Left ventricle myocardium superior (tissue), 1 donor: ENCODE measurements at places on chromosomes 13 and 19. TPM values are rescaled to one million over a fixed set of nuclear protein-coding genes. Genes with fewer than 3 reads are reported as not detected.

GRCh38 chr19:51140441-51140840 is 1.7 kb upstream of the SIGLEC7 start:
- DNase-seq: no peak

- no peak for DNase-seq
Measured at GRCh38 chr13:49938921-49939320, 2.8 kb upstream of the SPRYD7 start.

- DNase-seq: peak; percentile 40
Measured at GRCh38 chr13:97574926-97575325, 141.0 kb downstream of the RAP2A start.

- no peak for DNase-seq
Measured at GRCh38 chr19:3556423-3556977, 886 bp downstream of the MFSD12 start.

DNA sequence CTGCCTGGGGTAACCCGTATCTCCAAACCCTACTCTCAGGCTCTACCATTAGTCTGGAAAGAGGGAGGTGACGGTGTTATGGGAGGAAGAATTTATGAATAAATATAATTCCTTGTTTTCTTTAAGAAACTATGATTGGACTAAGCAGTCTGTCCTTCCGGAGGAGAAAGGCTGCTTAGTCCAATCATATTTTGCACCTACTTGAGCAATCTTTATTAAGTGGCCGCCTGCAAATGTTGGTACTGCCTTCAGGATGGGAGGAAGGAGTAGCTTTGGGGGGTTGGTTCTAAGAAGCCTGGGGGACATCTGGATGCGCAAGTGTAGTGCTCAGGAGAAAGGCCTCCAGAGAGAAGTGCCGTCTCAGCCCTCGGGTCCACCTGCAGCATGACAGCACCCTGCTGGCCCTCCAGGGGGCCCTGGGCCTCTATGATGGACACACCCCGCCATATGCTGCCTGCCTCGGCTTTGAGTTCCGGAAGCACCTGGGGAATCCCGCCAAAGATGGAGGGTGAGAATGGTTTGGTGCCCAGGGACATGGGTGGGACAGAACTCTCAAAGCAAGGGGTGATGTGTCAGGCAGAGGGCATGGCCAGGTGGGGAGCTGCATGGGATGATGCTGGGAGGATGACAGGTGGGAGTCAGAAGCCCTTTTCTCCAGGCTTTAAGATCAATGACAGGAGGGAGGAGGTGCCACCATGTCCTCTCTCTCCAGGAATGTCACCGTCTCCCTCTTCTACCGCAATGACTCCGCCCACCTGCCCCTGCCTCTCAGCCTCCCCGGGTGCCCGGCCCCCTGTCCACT is 4.1 kb downstream of the ACP4 start:
- no peak for DNase-seq

DNA sequence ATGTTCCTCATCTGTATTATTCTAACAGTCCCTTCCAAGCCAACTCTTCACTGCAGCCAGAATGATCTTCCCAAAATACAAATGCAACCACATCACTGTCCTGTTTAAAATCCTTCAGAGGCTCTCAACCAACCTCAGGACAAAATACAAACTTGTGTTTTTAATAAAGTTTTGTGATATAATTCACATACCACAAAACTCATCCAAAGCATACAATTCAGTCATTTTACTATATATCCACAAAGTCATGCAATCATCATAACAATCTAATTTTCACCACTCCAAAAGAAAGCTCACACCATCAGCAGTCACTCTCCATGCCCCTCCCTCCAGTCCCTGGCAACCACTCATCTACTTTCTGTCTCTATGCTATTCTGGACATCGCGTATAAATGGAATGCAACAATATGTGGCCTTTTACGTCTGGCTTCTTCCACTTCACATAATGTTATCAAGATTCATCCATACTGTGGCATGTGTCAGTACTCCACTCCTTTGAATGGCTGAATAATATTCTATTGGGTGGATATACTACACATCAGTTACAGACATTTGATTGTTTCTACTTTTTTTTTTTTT is 81.7 kb upstream of the DOCK9 start:
- no peak for DNase-seq

GRCh38 chr19:42143341-42144234 is 11.3 kb upstream of the POU2F2 start:
- no peak for DNase-seq

DNA sequence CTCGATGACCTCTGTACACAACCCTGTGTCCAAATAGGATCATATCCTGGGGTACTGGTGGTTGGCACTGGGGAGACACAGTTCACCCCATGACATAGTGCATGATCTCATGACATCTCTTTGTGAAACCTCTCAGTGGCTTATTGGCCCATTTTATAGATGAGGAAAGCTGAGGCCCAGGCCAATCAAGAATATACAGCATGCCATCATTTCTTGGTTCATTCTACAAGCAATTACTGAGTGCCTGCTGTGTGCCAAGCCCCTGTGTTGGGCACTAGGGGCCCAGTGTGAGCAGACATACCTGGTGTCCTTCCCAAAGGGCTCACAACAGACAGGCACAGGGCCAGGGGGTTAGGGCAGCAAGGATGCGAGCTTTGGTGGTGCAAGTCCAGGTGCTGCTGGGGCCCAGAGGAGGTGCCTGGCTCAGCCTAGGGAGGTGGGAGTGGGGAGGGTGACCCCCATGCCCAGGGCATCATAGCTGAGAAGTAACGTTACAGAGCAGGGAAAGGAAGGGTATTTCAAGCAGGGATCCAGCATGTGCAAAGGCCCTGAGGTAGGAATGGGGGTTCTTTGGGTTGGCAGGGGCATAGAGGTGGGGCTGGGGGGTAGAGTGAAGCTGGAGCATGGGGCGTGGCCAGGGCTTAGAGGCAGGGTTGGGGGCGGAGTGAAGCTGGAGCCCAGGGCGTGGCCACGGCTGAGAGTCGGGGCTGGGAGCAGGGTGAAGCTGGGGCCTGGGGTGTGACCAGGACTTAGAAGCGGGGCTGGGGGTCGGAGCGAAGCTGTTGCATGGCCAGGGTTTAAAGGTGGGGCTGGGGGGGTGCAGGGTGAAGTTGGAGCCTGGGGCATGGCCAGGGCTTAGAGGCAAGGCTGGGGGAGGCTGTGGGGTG is 20.7 kb downstream of the COLGALT1 start:
- DNase-seq: no peak

DNA sequence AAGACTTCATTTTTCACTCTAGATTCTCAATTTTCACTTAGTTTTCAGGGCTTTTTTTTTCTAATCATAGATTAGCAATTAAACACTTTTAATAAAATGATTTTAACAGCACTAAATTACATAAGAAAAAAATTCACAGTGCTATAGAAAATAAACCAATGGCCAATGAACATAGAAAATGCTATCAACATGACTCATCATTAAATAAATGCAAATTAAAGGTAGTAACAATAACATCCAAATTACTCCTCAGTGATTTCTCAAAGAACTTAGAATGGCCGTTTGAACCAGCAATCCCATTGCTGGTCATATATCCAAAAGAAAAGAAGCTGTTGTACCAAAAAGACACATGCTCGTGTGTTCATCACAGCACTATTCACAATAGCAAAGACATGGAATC is 1058.9 kb downstream of the UQCRFS1 start:
- DNase-seq: no peak

DNA sequence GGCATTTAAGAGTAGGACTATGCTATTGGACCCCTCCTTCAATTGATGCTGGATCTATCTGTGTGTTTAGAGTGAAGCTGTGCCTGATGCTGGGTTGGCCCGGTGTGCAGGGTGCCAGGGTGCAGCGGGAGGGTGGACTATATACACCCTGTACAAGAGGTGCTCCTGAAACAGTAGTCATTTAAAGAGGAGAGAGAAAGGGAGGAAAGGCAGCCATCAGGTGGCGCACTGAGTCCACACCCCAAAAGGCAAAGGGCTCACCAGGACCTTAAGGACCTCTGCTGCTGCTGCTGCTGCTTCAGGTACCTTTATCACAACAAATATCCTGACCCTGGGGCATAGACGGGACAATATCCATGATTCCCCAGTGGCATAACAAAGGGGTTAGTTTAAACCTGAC is 39.4 kb downstream of the ZNF136 start:
- DNase-seq: peak; percentile 51

DNA sequence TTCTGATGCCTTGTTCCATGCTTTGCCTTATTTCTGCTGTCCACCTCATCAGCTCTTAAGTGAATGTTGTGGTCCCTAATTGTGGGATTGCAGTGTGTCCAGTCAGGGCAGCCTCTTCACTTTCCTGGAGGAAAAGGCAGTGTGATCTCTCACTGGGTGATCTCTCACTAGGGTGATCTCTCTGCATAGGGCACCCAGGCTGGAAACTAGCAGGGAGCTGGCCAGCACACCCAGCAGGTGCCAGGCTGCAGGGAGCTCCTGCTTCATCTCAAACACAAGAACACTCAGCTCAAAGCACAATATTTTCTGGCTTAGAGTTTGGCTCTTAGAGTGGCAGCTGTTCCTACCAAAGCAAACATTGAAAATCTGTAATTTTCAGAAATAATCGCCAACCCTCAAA is 36.5 kb upstream of the TSHZ3 start:
- DNase-seq: no peak

GRCh38 chr19:7899751-7900378 is 3.8 kb upstream of the MAP2K7 start:
- no peak for DNase-seq

- peak; percentile 55 for DNase-seq
Measured at GRCh38 chr13:111460548-111461444, 140.4 kb downstream of the TEX29 start.

GRCh38 chr13:102978168-102978567 is 88.0 kb downstream of the SLC10A2 start:
- DNase-seq: no peak

- no peak for DNase-seq
Measured at GRCh38 chr13:99315186-99315585, 8.0 kb upstream of the GPR183 start.

DNA sequence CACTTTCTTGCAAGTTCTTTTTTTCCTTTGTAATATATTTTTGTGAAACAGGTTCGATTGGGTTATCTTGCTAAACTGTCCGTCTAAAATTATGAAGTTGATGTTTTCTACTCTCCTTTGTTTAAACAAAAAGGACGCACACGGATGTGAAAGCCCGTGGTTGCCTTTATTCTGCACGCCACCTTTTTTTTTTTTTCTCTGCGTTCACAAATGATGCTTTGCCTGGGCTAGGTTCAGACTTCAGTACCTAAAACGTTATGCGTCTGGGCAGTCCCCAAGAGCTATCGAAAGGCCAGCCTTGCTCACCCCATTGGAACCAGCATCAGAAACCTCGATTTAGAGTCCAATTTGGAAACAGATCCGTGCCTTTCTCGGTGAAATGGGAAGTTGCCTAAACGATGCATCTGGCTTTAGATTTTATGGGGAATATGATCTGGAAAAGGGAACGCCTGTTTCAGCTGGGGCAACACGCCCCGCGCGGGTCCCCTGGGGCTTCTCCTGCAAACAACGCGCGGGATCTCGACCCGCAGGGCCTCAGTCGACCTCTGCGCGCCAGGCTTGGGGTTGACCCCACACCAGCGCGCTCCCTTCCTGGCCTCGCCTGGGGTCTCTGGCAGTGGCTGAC is 113.9 kb downstream of the KCNRG start:
- no peak for DNase-seq

DNA sequence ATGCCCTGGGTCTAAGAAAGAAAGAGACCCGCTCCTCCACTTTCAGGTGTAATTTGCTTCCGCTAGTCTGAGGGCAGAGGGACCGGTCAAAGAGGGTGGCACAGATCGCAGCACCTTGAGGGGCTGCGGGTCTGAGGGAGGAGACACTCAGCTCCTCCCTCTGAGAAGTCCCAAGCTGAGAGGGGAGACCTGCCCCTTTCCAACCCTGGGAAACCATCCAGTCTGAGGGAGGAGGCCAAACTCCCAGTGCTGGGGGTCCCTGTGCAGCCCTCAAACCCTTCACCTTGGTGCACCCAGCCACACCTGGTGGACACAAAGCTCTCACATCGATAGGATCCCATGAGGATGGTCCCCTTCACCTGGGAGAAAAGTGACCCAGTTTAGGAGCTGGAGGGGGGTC is 13.0 kb downstream of the MISP start:
- no peak for DNase-seq

DNA sequence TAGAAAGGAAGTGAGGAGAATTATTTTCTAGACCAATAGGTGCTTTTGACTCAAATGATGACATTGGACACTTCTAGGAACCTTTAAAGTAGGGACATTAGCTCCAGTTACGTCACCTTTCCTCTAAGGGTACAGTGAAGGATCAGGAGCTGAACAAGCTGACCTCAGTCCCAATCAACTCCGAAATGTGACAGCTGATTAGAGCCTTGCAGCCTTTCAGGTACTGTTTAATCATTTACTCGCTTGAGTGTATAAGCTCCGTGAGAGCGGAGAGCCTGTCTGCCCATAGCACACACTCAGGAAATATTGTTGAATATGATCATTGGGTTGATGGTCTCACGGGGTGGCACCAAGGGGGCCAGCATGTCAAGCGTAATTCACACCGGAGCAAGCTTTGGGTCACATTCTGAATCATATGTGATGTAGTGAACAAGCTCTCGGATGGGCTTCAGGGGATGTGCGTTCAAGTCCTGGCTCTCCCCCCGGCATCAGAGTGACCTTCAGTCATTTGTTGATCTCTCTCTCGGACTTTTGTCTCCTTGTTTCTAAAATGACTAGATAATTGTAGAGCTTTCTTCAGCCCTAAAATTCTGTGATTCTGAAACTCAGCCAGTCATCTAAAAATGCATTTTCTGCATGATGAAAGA is 141.9 kb downstream of the ZIC5 start:
- DNase-seq: no peak

DNA sequence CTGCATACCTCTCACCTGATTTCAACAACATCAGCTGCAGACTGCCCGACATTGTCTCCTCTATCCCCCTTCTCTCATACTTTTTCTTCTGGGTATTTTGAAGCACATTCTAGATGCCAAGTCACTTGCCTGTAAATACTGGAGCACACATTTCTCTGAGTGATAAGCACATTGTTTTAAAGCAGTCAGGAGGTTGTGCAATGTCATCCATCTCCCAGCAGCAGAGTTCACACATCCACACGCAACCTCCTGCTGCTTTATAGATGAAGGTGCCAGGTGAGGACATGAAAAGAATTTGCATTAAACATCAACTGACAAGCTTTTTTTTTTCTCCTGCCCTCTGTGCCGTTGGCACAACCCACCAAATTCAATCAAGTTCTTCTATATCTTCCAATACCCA is 5.5 kb downstream of the UPK1A start:
- DNase-seq: no peak

DNA sequence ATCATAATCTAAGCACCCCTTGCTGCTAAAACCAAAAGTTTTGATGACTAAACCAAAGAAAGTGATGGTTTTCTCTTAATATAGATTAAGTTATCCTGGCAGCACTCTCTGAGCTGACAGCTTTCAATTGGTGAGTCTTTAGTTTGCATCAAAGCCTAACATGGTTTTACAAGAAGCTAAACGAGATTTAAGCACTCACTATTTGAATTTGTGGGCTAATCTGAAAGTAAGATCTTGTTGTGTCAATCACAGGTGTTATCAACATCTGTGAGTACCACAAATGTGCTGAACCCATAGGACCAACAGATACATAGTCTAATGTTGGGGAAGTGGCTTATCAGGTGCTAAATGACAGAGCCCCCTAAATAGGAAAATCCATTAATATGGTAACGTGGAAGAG is 223.9 kb downstream of the LHFPL6 start:
- no peak for DNase-seq

Gene ONECUT3
- not detected for total RNA-seq

Gene MAST1
- total RNA-seq: 0.12 TPM

Gene KL
- 2.1 TPM for total RNA-seq

Gene CAPN12
- not detected for total RNA-seq

Gene MTIF3
- total RNA-seq: 179 TPM

Gene YJEFN3
- total RNA-seq: 9.4 TPM

Gene AMER2
- total RNA-seq: not detected

Gene C19orf85
- not detected for total RNA-seq

Gene DACT3
- 14.1 TPM for total RNA-seq

Gene RFPL4AL1
- not detected for total RNA-seq
